NCI-H2107 (cell line): ENCODE measurements at places on chromosomes 2 and 18.

- DNase-seq: no peak
Measured at GRCh38 chr2:182447863-182448262, 21.0 kb upstream of the PDE1A start.

GRCh38 chr2:14638488-14638887 is 6.0 kb downstream of the LRATD1 start:
- no peak for DNase-seq

- DNase-seq: no peak
Measured at GRCh38 chr2:138994502-138994901, 214.3 kb upstream of the NXPH2 start.

GRCh38 chr18:26185267-26185666 is 41.0 kb upstream of the TAF4B start:
- no peak for DNase-seq

DNA sequence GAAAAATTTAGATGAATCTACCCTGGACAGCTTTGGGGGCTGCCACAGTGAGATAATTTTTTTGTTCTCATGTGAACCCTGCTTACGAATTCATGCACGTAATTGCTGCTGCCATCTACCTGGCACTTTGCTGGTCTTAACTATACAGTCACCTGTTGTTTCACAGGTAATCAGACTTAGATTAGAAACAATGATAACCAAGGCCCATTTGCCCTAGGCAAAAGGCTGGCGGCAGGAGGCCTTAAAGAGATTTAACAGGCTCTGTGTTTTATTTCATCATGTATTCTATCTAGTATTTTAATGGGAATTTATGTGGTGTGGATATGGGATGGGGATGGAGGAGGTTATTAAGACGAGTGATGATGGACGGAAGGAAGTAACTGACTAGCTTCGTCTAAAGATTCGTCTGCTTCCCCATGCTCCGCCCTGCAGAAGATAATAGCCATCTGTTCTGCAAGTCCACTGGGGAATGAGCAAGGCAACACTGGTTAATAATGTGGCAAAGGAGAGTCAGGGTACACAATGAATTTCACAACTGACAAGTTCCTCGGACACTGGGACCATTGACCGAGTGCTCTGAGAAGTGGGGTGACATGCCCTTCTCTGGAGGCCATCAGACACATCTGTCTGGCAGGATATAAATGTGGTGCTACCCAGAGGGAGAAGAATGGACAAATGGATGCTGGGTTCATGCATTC is 291.8 kb upstream of the TNP1 start:
- no peak for DNase-seq

GRCh38 chr2:211084352-211084751 is 528.0 kb downstream of the CPS1 start:
- no peak for DNase-seq

- no peak for DNase-seq
Measured at GRCh38 chr2:189092936-189093335, 86.6 kb downstream of the COL5A2 start.

DNA sequence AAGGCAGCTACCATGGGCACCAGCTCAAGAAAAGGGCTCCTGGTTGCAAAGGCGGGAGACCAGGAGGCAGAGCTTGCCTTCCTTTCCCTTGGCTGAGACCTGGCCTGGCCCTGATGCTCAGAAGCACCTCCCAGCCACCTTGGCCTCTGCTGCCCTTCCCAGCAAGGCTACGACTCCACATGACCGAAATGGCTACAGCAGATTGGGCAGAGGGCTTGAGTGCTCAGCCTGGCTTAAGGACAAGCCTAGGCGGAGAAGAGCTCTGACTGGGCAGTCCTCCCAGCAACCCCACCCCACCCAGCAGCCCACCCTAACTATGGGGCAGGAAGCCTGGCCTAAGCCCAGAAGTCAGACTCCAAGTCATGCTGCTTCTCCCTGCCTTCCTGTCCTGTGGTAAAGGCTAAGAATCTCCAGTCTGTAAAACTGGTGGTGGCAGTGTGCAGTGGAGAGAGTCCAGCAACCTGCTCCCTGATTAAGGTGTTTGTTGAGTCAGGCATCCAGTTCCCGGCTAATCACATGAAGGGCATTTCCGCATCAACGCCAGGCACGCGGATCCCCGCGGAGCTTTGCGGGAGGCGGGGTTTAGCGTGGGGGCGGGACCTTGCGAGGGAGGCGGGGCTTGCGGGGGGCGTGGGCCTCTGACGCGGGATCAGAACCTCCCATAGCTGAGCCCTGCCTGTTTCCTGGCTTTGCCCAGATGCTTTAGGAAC is 256.0 kb downstream of the BCL11A start:
- DNase-seq: no peak

DNA sequence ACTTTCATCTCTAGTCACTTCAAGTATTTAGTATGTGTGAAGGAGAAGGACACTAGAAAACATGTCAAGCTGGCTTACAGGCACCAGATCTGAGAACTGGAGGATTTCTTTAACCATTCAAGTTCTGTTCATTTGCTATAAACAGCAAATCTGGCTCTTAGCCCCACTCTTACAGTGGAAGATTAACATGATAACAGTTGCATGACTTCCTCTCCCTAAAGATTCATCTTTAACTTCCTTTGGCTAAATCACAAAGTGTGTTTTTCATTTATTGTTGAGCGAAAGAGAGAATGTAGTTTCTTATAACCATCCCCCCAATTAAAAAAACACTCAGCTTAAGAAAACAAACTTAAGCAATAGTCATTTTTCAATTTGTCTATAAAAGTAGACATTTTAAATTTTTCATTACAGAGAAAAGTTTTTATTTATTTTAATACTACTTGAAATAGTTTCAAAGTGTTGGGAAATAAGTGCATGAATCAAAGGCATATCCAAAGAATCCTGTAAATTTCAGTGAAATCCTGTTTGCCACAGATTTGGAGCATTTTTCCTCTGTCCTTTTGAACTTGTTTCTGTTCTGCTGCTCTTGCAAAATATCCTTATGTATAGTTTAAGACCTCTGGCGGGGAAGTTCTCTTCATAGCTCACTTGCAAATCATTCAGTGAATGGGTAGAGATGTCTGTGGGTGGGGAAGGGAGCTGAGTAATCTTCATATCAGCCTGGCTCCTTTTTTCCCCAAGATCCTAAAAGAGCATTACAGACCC is 241.0 kb upstream of the RBBP8 start:
- DNase-seq: no peak

GRCh38 chr2:130393318-130393910 is 37.6 kb downstream of the PTPN18 start:
- no peak for DNase-seq

DNA sequence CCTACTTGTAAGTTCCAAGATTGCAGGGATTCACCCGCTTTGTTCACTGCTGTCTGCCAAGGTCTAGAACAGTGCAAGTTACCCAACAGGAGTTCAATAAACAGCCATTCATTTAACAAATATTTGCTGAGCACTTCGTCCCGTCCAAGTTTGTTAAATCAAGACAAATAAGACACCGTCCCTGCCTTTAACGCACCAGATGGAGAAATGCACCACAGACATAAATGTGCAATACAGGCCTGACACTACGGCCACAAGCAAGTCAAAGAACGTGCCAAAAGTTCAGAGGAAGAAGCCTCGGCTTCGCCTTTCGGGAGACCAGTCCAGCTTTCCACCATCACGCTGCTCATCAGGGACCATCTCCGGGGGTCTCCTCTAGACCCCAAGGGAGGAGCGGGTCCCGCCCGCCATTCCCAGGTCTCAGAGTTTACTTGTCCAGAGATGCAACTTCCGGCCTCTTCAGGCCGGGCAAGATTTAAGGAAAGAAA is 429 bp downstream of the C2orf76 start:
- no peak for DNase-seq

GRCh38 chr2:206873423-206873822 is 65.9 kb upstream of the CPO start:
- no peak for DNase-seq

- DNase-seq: no peak
Measured at GRCh38 chr2:174392706-174393105, 2.8 kb upstream of the SCRN3 start.

DNA sequence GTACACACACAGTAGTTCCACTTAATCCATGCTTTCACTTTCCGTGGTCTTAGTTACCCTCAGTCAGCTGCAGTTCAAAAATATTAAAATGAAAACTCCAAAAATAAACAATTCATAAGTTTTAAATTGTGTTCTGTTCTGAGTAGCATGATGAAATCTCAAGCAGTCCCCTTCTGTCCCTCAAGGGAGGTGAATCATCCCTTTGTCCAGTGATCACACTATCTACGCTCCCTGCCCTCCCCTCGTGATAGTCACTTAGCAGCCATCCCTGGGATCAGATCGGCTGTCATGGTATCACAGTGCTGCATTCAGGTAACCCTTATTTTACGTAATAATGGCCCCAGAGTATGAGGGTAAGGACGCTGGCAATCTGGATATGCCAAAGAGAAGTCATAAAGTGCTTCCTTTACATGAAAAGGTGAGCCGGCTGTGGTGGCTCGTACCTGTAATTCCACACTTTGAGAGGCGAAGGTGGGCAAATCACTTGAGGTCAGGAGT is 5.8 kb upstream of the RTN4 start:
- no peak for DNase-seq

- DNase-seq: peak; percentile 62
Measured at GRCh38 chr2:176115883-176116813, at the start of gene HOXD10. HOXD10 (plus strand) TSS chr2:176116778; CDS start chr2:176116834, 56 bp downstream.

GRCh38 chr2:6325616-6326015 is 540.1 kb downstream of the CMPK2 start:
- DNase-seq: no peak
